HL-60 (cell line): ENCODE measurements at places on chromosomes 1 and 21.

DNA sequence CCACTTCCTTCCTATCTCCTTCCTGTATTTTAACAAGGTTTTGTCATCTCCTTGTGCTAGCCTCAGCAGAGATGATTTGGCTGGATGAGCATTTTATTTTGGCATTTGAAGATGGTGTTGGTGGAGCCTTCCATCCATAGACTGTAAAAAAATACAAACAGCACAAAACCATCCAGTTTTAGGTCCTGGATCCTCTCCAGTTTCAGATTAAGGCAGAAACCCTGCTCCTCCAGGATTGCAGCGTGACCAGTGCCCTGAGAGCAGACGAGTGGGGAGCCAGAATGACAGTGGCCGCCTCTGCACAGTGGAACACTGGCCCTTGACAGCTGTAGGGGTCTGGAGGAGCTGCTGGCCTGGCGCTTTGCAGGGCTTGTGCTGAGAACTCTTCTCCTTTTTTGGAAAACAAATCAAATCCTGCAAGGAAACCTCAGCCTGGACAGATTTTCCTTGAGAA lies 72.2 kb upstream of the GADD45A start:
- no peak for DNase-seq

DNA sequence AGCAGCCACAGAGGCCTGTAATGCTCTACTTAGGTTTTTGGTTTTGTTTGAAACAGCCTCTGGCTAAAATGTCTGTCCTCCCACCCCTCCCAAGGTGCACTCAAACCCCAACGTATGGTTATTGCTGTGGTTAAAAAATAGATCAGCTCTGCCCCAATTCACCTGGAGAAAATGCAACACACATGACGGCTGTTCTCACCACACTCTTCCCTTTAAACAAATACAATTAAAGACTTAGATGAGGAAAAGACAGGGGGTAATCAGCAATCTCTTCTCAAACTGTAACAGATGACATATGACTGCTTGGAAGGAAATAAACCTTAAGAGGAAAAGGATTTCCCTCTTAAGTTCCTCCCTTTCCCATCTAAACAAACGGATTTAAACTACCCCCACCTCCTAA lies 6.2 kb upstream of the MTMR11 start:
- DNase-seq = no peak

DNA sequence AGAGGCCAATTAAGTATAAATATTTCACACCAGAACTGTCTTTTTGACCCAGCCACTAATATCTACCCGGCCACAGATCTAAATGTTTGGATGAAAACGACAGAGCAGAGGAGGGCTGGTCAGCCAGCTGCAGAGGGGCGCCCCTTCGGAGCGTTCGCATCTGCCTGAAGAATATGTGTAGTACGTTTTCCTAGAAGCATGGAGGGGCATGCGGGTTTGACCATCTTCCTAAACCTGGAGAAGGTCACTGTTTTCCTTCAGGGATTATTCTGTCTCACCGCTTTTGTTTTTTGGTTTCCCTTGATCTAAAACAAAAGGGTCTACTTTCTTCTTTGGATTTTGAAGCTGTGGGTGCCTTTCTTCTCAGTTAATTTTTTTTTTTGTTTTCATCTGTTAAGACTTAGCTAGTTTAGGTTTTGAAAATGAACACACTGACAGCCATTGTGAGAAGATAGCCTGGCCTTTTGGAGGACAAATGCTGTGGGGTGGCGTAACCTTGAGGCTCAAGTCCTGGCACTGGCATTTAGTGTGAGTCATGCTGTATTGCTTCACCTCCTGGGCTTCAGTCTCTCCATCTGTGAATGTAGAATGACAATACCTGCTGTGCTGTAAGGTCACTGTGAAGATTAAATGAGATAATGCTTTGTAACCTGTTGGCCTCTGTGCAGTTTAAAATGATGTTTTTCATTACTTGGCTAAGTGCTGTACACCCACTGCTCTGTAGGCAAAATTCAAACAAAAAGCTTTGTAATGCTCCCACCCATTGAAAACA lies 74.1 kb upstream of the IRF2BP2 start:
- peak; percentile 95 for DNase-seq

GRCh38 chr1:1063945-1064831 lies 9.9 kb downstream of the RNF223 start:
- DNase-seq = peak; percentile 46

GRCh38 chr1:33641104-33641830 lies 168.8 kb downstream of the ZSCAN20 start:
- DNase-seq = no peak

- DNase-seq = no peak
Measured at GRCh38 chr1:198254521-198254920, 97.7 kb downstream of the NEK7 start.

DNA sequence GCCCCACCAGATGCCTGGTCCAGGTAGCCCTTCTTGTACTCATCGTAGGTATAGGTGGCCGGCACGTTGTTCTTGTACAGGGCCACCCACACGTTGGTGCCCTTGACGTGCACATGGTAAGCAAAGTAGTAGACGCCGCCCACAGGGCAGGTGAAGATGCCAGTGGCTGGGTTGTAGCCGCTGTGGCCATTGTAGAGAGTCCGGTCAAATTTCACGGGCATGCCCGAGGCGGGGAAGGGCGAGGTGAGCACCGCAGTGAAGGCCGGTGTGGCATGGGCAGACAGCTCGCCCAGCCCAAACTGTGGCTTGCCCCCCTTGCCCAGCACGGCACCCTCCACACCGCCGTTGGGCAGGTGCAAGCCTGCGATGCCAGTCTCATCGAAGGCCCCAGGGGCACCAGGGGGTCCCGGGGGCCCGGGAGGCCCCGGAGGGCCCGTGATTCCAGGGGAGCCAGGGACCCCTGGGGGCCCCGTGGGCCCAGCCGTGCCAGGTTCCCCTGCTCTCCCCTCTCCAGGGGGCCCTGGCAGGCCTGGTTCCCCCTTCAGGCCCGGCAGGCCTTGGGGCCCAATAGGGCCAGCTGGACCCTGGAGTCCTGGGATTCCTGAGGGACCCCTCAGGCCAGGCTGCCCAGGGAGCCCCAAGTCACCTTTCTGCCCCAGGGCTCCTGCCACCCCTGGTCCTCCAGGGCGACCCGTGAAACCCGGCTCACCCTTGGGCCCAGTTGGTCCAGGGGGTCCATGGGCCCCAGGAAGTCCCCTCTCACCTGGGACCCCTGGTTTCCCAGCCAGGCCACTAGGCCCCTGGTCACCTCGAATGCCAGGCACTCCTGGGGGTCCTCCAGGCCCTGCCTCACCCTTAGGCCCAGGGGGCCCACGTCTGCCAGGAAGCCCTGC lies 9.2 kb downstream of the ADPRS start:
- no peak for DNase-seq
